ENCODE measurements at places on chromosomes 11 and 22.
A peak's percentile ranks its signal among the peaks of the same experiment; 100 is the strongest.

GRCh38 chr22:46245511-46245910 is 4.6 kb downstream of the CDPF1 start:
- no peak overlapping the region for H3K4me3 ChIP-seq
- peak overlapping the region; percentile 16 for H3K27ac ChIP-seq
- no peaks in the 10 kb centered on the region for H3K36me3 ChIP-seq
- no peak for DNase-seq

- H3K36me3 ChIP-seq, result no peaks in the 10 kb centered on the region
- no peak overlapping the region for H3K4me3 ChIP-seq
- no peak overlapping the region for H3K27ac ChIP-seq
- no peaks in the 10 kb centered on the region for H3K27me3 ChIP-seq
- no peak for DNase-seq
Measured at GRCh38 chr11:130042093-130042591, 27.6 kb upstream of the APLP2 start.

- H3K36me3 ChIP-seq, result no peaks in the 10 kb centered on the region
- no peaks in the 10 kb centered on the region for H3K4me1 ChIP-seq
- H3K27me3 ChIP-seq, result peaks cover 65% of the 10 kb centered on the region
- no peak overlapping the region for H3K4me3 ChIP-seq
Measured at GRCh38 chr11:2143799-2144543, 4.8 kb upstream of the IGF2 start.

DNA sequence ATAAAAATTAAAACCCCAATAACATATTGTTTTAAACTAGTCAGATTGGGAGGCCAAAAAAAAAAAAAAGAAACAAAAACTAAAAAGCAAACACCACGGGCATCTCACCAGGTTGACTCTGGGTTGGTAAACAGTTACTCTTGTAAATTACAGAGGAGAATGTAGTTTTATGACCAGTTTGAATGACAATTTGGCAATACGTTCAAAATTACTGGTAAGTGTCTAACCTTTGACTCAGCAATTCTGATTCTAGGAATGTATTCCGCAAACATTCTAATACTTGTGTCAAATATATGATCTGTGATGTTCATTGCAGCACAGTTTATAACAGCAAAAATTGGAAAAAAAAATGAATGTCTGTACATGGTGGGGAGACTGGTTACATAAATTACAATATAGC is 1376.0 kb downstream of the TBC1D22A start:
- peaks cover 12% of the 10 kb centered on the region for H3K4me1 ChIP-seq
- no peaks in the 10 kb centered on the region for H3K36me3 ChIP-seq
- no peak for DNase-seq
- no peak overlapping the region for H3K4me3 ChIP-seq
- no peak overlapping the region for H3K27ac ChIP-seq

GRCh38 chr11:125464666-125465065 is 31.4 kb downstream of the FEZ1 start:
- no peaks in the 10 kb centered on the region for H3K4me1 ChIP-seq
- DNase-seq, result no peak
- H3K27me3 ChIP-seq, result no peaks in the 10 kb centered on the region
- H3K36me3 ChIP-seq, result peaks cover 12% of the 10 kb centered on the region
- H3K4me3 ChIP-seq, result no peak overlapping the region

- H3K4me3 ChIP-seq, result peak overlapping the region; percentile 87
- no peaks in the 10 kb centered on the region for H3K36me3 ChIP-seq
- H3K27me3 ChIP-seq, result no peaks in the 10 kb centered on the region
- peaks cover 15% of the 10 kb centered on the region for H3K4me1 ChIP-seq
- peak overlapping the region; percentile 99 for H3K27ac ChIP-seq
Measured at GRCh38 chr11:9574622-9575259, 1.3 kb downstream of the WEE1 start.

Data from sigmoid colon (tissue), 7 donors.